ENCODE measurements at places on chromosomes 3 and 15.

GRCh38 chr3:9700536-9700935 lies 3.1 kb upstream of the CPNE9 start:
- no peak for DNase-seq

- no peak for DNase-seq
Observed at GRCh38 chr3:152524198-152525140, 255.7 kb downstream of the MBNL1 start.

- DNase-seq = no peak
Observed at GRCh38 chr3:58299839-58300516, 6.1 kb upstream of the RPP14 start.

- DNase-seq = no peak
Observed at GRCh38 chr3:60154011-60154410, 1097.2 kb downstream of the FHIT start.

DNA sequence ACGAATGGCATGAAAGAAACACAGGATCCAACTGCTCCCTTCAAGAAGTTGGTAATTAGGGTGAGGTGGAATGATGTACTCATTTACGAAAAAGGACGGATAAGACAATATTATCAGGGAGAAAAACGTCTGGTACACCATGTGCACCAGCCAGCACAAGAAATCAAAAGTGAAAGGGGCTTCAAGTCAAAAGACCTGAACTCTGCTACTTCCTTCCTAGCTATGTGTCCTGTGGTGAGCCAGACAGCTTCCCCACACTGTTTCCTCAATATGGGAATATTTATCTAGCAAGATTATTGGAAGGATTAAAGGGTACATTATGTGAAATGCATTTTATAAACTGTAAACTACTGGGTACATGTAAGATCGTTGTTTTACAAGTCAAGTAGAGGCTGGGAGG lies 33.9 kb downstream of the RAB27A start:
- DNase-seq = no peak

- DNase-seq = no peak
Observed at GRCh38 chr3:143331350-143331749, 211.8 kb downstream of the CHST2 start.
